ENCODE measurements at places on chromosomes 1 and 21.

- DNase-seq: no peak
These were observed 777.5 kb downstream of the ADGRL2 start for GRCh38 chr1:82578086-82578726.

DNA sequence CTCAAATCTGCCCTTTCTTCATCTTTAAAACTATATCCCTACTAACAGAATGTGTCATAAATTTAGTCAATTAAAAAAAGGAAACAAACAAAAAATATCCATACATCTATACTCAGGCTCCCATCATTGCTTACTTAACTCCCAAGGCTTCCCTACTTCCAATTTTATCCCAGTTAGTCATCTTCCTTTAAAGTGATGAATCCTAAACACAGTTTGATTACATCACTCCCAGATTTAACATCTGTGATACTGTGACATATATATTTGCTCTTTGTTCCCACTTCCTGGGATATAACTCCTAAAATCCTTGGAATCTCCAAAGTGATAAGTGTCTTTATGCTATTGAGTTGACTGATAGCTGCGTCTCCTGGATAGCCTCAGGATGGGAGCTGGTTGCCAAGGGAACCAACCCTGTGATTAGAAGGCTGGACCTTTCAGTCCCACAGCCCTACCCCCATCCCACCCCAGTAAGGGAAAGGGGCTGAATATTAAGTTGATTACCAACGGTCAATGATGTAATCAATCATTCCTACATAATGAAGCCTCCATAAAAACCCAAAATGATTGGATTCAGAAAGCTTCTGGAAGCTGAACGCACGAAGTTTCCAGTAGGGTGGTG lies 21.6 kb downstream of the GLMN start:
- DNase-seq: peak; percentile 2

DNA sequence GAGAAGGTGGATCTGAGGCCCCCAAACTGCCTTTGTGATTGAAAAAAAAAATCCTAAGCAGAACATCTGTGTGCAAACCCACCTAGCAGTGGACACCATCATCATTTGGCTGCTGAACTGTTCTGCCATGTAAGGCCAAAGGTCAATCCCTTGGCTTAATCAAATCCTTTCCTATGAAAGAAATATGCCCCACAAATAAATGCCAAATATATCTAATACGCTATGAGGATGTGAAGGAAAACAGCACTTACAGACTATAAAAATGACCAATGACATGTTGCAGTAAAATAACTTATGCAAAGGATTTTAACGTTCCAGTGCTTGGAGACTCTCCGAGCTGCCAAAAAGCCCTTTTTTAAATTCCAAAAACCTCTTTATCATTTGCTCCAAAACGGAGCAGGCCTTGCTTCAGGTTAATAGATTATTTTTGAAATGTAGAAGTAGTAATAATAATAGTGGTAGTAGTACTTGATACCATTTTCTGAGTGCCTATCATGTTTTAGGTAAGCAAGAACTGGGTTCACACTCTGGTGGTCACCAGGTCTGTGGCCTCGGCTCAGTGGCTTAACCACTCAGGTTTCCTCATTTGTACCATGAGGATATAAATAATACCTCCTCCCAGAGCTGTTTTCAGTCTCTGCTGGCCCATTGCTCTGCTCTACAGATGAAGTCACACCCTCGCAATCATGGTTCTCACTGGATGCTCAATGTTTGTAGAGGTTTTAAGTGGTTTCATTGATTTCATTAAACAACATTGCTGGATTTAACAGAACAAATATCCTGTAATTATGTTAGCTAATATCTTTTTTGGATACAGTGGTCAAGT lies 47.9 kb upstream of the EDEM3 start:
- DNase-seq: peak; percentile 86

- DNase-seq: no peak
These were observed 79.2 kb downstream of the AJAP1 start for GRCh38 chr1:4733446-4734177.

GRCh38 chr1:15423355-15424077 lies 13.8 kb downstream of the EFHD2 start:
- DNase-seq: no peak

DNA sequence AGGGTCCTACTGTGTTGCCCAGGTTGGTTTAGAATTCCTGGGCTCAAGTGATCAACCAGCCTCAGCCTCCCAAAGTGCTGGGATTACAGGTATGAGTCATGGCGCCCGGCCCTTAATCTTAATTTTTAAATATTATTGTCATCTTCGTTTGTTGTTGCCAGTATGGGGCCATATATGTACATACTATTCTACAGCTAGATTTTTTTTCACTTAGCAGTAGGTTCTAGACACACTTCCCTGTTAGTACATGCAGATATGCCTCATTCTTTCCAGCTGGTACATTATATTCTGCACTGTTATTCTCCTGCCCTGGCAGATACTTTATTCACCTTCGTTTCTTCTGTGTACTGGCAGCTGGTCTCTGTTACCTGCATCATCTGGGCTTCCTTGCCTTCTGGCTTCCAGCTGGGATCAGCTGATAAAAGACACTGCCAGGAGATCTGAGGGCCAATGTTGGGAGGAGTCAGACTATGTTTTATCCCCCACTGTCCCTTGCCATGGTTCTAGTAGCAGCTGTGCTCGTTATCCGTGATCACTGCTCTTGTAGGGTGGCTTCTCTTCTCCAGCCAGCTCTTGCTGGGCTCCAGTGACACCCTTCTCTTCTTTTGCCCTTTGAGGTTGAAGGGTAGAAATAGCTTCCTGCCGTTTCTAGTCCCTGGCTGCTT lies 24.7 kb downstream of the ST3GAL3 start:
- DNase-seq: no peak

DNA sequence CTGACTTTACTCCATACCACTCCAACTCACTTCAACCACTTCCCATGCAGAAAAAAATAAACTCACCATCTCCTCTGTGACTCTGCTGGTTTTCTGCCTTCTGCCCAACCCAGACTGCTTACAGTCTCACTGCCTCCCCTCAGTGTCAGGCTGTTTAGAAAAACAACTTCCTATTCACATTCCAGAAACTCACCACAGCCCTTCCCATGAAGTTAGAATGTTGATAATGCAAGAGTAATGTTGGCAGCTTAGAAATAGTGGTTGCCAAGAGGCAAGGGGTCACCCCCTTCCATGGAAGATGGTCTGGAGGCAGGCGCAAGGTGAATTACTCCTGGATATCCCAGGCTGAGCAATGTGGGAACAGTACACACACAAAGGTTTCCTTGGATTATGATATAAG lies at the start of gene SELP:
SELP (minus strand) TSS at position 119 of the 400 bp plus-strand sequence; CDS start at position 69, 50 bp downstream.
- DNase-seq: peak; percentile 1

- DNase-seq: peak; percentile 72
These were observed 49.6 kb downstream of the SLC66A1 start for GRCh38 chr1:19361611-19362147.

DNA sequence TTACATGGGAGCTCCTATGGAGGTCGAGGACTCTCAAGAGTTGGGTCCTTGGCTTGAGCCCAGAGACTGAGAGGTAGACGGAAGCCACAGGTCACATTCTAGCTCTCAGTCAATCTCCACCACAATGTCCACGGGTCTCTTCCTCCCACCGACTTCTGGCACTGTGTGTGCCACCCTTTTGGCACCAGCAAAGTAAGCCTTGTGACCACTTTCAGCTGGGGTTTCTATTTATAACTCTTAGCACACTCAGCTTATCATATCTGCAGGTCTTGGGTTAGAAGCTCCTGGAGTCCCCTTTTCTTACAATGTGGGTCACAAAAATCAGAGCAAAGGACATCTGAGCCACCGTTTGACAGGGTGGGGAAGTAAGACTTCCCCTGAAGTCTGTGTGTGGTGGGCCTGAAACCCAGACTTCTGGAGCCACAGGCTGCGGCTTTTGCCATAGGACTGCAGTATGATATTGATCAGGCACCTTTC lies 28.3 kb downstream of the NCMAP start:
- DNase-seq: no peak

DNA sequence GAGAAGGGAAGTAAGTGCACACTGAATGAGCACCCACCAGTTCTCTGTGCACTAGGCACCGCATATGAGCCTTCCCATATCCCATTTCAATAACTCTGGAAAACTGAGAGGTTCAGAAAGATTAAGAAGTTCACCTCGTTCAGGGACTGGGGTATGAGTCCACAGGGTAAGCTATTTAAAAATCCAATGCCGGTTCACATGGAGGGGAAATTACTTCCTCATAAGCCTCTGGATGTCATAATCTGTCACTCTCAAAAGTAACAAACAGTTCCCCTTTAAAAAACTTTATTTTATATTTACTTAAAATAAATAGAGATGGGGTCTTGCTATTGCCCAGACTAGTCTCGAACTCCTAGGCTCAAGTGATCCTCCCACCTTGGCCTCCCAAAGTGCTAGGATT lies 1.9 kb downstream of the OR2B11 start:
- no peak for DNase-seq

DNA sequence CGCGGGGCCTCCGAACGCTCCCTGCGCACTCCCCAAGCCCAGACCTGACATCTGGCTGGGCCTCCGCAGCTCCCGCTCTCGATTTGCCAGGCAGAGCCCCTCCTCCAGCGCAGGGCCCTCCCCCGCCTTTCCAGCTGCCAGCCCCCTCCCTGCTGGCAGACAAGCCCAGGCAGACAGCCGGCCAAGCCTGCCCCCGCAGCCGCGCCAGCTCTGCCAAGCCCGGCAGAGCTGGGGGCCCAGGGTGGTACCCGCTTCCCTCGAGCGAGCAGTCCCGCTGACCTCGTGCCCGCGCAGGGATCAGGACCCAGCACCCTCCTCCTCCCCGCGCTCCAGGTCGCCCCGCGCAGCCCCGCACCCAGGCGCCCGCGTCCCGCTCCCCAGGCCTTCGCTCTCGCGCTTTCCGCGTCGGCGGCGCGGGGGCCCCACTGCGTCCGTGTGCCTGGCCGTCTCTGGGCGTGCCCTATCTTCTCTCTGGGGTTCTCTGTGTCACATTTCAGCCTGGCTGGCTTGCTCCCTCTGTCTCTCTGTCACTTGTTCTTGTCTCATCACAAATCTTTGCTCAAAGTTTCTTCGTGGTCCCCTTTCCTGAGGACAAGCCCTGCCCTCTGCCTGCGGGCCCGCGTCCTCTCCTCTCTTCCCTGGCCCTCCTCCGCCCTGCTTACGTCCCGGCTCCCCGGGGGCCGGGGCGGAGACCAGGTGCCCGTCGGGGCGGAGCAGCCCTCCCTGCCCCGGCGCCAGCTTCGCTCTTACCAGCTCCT lies 580 bp downstream of the INKA2 start:
- peak; percentile 88 for DNase-seq

GRCh38 chr1:201999625-202000238 lies 10.7 kb upstream of the ELF3 start:
- peak; percentile 41 for DNase-seq

DNA sequence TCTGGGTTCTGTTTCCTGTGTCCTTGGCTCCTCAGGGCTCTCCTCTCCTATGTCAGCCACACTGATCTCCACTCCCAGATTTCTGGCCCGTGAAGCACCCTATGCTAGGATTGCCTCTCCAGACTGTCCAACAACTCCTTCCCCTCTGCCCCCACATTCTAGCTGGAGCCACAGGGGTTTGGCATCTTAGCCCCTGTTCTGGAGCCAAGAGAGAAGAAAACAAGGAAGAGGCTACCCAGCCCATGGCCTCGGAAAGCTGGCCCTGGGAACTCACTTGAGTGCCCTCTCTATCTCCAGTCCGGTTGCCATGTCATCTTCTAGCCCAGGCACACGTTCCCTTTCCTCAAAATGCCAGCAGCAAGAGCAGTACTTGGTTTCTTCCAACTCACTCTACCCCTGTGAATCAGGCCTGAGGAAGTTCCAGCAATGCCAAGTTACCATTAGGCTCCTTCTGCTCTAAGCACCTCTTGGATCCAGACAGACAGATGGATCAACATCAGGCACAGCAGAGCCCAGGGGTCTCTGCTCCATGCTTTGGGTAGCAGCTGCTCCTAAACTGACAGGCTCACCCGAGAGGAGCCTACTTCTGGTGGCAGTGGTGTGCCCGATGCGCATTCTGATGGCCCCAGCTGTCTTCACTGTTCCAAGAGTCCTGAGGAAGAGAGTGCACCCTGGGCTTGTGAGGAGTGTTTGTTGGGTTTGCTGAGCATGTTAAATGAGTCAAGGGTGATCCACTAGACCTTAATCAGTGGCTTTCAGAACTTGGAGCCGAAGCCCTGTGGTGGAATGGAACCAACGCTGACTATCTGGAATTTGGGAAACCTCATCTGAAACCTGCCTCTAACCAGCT lies 11.6 kb upstream of the GPR61 start:
- no peak for DNase-seq

DNA sequence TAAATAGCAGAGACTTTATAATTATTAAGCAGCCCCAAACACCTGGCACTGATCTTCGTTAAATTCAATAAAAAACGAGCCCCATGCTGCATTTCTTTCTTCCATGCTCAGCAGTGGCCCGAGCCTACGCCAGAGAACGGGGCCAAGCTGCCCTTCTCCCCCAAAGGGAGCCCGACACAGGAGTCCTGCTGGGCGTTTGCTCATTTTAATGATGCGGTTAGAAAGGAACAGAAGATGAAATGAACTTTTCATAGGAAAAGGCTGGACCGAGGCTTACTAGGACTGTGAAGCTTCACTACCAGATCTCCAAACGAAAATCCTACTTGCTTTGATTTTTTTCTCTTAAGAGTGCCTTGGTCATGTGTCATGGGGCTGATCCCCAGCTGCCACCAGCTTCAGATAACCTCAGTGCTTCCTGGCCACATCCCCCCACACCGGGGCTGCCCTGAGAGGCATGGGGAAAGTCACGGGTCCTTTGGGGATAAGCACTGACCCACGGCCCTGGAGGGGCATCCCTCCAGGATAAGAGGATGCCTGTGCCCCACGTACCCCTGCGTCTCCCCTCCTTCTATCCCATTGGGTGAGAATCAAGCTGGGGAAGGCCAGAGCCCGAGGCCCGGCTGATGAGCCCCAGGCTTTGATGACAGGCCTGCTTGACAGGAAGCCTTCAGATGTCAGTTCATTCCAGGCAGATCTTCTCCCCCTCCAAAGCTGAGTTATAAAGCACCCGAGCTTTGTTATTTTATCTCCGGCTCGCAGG lies 34.2 kb downstream of the PGBD5 start:
- no peak for DNase-seq

All from umbilical cord (tissue), 2 donors.